ENCODE measurements at places on chromosomes 4 and X.

DNA sequence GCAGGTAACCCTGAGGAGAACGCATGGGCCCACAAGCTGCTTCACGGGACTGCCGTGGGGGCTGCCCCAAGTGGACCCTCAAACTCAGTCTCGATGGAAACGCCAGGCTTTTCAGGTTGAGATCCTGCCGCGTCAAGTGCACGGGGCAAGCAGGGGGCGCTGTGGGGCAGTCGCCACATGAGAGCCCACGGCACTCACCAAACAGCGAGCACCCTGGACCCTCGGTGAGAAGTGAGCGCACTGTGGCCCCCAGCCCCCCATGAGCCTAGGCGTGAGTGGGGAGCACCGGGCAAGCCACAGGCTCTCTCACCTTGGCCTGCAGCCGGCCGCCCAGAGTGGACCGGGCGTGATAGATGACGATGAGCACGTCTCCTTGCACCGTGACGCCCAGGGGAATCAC lies 50.9 kb upstream of the CPLX1 start:
- no peak for DNase-seq

DNA sequence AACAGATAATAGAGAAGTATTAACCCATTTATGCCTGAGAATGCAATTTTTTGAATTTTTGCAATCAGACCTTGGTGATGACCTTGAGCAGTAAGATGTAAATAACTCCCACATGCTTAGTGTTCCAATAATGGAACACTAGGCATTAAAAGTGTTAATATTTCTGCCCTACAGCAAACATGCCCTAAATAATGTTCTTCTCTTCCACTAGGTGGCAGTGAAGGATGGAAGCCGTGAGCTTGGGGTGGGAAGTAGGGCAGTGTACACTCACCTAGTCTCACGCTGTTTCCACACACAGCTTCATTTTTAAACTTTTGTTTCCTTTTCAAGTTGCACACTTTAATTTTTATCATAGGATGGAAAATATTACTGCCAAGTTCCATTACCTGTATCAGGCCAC lies 613.1 kb upstream of the HS3ST1 start:
- no peak for DNase-seq

GRCh38 chrX:155997436-155997835 lies at the start of gene IL9R:
Gene IL9R, plus strand, starts transcription at chrX:155997696. Its CDS starts 64 bp downstream, at chrX:155997760.
- no peak for DNase-seq

DNA sequence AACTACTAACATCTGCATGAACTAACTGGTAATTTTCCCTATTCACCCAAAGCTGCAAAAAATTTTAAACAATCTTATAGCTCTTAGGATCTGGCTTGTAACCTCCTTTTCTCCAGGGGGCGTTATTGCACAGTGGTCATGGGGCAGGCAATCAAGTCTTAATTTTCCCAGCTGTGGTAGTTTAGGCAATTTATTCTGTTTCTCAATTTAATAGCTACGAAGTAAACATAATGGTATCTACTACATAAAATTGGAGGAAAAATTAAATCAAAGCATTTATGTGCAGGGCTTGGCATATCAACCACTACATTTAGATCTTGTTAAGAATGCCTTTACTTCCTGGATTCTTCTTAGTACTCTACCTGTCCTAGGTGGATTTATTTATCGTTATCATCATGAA lies 137.4 kb upstream of the GUCY1A1 start:
- DNase-seq, result no peak

- no peak for DNase-seq
Measured at GRCh38 chr4:189533603-189534002, 407.1 kb upstream of the FRG1 start.

DNA sequence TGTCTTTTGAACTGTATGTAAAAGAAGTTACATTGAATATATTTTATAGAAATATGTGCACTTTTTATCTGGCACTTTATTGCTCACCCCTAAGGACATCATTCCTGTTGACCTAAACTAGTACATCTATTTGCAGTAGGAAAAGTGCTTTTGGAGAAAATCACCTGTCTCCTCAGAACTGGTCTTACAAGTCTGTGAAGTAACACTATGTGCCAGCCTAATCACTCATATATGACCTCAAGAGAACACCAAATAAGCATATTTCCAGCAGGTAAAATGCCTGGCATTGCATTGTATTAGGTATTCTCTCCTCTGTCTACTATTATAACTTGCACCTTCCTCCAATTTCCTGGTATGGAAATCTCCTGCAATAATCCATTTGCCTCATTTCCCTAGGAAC lies 4.0 kb upstream of the GASK1B start:
- DNase-seq, result no peak
